ENCODE measurements at places on chromosomes 16 and 17.
A peak's percentile ranks its signal among the peaks of the same experiment; 100 is the strongest.

DNA sequence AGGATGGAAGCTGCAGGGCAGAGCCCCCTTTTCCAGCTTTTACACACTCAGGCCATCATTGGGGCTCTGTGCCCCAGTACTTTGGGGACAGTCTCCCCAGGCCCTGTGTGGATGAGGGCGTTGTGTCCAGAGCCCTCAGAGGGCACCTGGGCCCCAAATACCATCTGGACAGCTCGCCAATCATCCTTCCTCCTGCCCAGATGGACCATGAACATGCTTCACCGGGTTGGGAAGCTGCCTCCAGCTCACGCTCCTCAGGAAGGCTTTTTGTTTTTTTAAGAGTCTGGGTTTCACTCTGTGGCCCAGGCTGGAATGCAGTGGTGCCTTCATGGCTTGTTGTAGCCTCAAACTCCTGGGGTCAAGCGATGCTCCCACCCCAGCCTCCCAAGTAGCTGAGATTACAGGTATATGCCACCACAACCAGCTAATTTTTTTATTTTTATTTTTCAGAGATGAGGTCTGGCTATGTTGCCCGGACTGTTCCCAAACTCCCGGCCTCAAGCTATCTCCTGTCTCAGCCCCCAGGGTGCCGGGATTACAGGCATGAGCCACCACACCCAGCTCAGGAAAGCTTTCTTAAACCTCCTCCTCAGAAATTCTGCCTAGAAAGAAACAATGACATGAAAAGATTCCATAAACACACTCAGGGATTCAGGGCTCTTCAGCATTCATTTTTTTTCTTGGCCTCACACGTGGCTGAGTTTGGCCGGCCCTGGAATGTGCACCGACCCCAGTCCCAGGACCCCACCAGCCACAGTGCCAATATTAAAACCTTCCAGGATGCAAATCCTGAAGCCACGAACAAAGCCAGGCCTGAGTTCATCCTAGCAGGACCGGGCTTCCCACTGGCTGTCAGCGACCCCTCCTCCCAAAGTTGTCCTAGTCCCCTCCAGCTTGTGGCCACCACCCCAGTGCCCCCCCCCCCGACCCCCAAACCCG lies 27.4 kb upstream of the ZNF423 start:
- no peak for DNase-seq

GRCh38 chr17:72411124-72411563 lies 290.3 kb downstream of the SOX9 start:
- no peak for DNase-seq

GRCh38 chr16:2776500-2777139 lies 460 bp downstream of the ELOB start:
- peak; percentile 35 for DNase-seq

DNA sequence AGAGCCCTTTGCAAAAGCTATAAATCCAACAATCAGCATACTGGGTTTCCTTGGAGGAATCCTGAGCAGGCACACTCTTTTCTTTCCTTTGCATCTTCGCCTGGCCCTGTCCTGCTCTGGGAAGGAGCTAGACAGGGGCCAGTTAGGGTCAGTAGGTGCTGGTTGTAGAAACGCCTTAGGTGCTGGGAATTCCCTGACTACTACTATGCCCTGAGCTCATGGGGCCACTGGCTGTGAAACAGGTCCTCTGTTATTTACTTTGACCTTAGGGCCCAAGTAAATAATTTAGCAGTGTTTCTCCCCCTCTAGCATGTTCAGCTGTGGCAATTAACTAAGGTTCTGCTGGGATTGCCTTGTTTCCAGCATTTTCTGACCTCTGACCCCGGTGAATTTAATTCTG lies 15.8 kb upstream of the WSCD1 start:
- no peak for DNase-seq

DNA sequence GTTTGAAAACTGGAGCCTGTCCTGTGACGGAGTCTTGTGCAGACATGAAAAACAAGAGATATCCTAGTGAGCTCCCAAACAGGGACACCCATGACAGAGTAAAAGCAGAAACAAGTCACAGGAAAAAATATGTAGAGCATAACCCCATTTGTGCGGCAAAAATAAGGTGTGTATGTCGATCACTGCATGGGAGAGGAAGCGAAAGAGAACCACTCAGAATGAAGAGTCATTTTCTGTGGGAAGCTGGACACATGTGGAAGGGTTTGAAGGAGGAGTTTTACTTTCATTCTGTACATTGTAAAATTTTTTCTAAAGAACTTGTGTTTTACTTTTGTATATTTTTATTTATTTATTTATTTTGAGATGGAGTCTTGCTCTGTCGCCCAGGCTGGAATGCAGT lies 72.1 kb downstream of the JPH3 start:
- DNase-seq, result no peak

DNA sequence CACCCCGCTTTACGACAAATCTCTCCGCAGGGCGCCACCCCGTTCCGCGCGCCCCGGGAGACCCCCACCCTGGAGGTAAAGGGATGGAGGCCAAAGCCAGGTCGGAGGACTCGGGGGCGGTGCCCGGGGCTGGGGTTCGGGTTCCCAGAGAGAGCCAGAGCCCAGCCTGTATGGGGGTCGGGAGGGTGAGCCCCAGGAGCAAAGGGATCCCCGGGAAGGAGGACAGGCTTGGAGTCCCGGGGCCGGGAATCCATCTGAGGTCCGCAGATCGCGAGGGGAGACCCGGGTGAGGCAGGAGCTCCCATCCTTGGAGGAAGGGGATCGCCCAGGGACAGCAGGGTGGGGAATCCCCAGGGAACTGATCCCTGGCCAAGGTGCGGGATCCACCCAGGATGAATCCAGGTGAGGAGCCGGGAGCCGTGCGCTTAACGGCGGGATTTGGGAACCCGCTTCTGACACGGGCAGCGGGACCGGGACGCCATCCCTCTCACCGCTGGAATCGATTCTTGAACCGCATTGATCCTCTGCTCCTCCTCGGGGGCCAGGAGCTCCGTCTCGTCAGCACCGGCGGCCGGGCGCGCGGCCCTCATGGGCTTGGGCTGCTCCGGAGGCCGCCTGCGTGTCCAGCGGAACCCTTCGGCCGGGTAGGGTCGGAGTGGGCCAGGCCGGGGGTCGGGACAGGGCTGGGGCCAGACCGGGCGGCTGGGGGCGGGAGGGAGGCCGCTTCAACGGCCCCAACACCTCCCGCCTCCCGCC lies at the start of gene MMD:
Gene MMD, minus strand, starts transcription at position 657 of the 756 bp plus-strand sequence. Its CDS starts 140 bp downstream, at position 517.
- DNase-seq, result no peak

GRCh38 chr17:4072487-4073157 lies 70.2 kb downstream of the ZZEF1 start:
- DNase-seq, result peak; percentile 70

- DNase-seq, result no peak
Measured at GRCh38 chr16:2341456-2342447, 1.2 kb upstream of the ABCA3 start.

DNA sequence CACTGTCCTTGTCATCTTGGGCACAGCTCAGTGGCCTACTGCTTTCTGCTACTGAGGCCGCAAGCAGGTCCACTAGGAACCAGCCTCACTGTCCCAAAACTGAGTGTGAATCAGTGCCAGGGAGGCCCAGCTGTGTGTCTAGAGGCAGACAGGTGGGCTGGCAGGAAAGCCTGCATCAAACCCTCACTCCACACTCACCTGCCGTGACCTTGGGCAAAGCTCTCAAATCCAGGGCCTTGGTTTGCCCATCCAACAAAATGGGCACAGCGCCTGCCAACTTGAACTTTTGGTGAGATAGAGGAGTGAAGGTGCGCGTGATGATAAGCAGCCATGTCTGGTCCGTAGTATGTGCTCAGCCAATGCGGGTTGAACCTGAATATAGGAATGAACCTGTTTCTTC lies 14.8 kb downstream of the ATP2C2 start:
- no peak for DNase-seq

DNA sequence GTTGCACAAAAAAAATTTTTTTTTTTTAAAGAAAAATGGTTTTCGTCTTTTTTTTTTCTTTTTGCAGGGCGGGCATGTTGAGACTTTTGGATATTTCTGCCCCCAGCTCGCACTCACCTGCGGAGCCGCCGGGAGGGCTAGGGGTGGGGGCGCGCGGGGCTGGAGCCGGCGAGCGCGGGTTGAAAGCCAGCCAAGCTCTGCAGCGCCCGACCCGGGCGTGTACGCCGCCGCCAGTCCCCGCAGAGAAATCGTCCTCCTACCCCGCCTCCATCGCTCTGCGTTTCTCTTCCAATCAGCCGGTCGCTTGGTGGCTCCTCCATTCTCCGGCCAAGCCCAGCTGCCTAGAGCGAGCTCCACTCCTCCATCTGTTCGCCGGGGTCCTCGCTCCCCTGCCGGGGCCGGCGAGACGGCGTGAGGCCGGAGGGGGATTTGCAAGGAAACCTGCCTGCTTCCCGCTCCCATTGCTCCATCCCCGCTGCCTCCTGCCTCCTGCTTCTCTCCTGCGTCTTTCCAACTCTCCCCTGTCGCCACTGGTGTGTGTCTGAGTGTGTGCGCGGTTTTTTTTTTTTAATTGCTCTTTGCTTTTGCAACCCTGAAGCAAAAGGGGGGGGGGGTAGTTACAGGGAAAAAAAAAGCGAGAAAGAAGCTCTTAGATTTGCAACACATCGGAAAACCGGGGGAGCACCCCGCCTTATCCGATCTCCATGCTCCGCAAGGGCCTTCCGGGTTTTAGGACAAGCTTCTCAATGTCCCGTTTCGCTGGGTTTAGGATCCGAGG lies 1.8 kb upstream of the UBTF start:
- peak; percentile 86 for DNase-seq

DNA sequence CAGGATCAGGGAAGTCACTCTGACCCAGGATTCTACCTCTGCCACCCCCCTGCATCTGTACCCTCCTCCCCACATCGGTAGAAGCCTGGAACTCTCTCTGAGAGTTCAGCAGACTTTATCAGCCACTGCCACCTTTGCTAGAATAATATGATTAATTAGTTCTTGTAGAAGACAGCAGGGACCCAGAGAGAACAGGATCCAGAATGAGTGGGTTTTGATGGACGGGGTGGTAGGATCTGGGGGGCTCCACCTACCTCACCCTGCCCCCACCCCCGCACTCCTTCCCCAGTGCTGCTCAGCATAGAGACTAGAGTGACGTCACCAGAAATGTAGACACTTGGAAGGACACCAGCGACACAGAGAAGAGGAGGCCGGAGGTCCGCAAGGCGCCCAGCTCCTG lies 33.5 kb downstream of the ABCC6 start:
- no peak for DNase-seq

- DNase-seq, result peak; percentile 77
Measured at GRCh38 chr17:37614391-37614790, 5.2 kb upstream of the SYNRG start.

DNA sequence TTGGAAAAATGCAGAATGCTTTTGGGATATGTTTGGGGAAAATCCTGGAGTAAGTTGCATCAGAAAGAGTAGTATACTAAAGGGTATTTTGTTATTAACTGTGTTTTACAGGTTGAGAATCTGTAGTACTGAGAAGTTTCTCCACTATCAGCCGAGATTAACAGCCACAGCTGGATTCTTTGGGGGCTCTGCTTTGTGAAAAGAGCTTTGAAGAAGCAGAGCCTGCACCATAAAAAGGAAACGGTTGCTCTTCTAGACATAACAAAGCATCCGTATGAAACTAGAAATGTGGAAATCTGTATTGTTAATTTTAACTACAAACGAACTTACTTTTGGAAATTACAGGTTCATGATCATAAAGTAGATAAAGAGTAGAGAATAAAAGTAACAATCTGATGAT lies 5.3 kb downstream of the NLK start:
- DNase-seq, result no peak

GRCh38 chr17:20008242-20009051 lies 712 bp upstream of the SPECC1 start:
- no peak for DNase-seq

DNA sequence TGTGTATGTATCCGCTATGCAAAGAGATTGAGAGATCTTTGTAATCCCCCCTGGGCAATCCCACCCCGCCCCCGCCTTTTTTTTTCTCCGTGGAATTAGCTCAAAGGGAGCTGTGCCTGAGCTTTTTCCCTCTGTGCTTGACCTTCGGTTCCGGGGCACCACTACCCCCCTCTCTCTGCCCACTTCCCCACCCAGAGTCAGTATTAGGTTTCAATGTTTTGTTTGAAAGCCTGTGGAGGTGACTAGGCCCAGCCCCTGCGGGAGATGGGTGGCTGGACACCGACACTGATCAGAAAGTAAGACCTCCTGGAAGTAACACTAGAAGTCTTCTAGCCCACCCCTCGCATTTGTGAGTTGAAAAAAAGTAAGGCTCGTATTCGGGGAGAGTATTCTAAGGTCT lies 7.0 kb downstream of the CBLN1 start:
- DNase-seq, result no peak

GRCh38 chr17:9971991-9972390 lies 66.9 kb upstream of the RCVRN start:
- DNase-seq, result peak; percentile 16

GRCh38 chr17:75664099-75664549 lies 2.8 kb downstream of the RECQL5 start:
- no peak for DNase-seq

Measured in EH (cell line).